ENCODE measurements at places on chromosomes 4 and X. TPM values are rescaled to one million over a fixed set of nuclear protein-coding genes. Genes with fewer than 3 reads are reported as not detected.

HERC5 gene
- 14.3 TPM for polyA plus RNA-seq

GRCh38 chr4:13546941-13547484, 2.7 kb upstream of the NKX3-2 start:
- DNase-seq = no peak

ELOVL6 gene
- polyA plus RNA-seq = 5.5 TPM

BEX2 gene
- 68.6 TPM for polyA plus RNA-seq

- no peak for DNase-seq
Observed at GRCh38 chr4:110032603-110033002, 119.9 kb downstream of the EGF start.

GRCh38 chr4:4422856-4423499, 36.1 kb downstream of the NSG1 start:
- DNase-seq = no peak

DNA sequence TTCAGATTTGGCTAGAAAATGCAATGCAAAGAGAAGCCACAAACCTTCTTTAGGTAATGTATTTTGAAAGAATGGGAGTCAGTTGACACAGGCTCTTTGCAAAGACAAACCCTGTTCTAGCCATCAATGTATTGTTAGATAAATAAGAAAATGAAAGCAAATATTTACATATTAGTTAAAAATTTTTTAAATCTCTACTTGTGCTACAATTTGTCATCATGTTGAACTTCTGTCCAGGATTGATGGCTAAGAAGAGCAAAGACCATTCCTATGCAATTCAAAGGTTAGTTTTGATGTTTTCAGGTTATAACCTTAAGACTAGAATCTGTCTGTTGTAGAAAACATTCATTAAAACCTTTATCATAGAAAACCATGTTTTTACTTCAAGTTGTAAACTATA, 788.8 kb upstream of the FTHL17 start:
- no peak for DNase-seq

SOWAHB gene
- not detected for polyA plus RNA-seq

ELF4 gene
- 19.5 TPM for polyA plus RNA-seq

- DNase-seq = no peak
Observed at GRCh38 chr4:137519406-137519805, 12.9 kb downstream of the PCDH18 start.

GRCh38 chr4:7180938-7181337, 11.4 kb upstream of the SORCS2 start:
- no peak for DNase-seq

DNA sequence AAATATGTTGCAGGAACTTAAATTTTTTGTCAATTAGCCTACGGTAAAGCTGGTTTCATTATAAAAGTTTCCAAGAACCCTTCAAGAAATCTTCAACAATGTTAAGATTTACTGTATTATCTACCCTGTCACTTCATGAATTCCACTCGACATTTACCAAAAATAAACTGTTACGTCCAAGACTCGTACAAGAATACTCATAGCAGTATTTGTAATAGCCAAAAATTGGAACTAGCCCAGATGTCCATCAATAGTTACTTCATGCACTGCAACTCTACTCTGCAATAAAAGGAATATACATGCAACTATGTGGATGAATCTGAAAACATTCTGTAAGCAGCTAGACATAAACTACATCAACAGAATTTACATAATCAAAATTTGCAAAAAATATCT, 13.4 kb downstream of the RBMX start:
- DNase-seq = no peak

DNA sequence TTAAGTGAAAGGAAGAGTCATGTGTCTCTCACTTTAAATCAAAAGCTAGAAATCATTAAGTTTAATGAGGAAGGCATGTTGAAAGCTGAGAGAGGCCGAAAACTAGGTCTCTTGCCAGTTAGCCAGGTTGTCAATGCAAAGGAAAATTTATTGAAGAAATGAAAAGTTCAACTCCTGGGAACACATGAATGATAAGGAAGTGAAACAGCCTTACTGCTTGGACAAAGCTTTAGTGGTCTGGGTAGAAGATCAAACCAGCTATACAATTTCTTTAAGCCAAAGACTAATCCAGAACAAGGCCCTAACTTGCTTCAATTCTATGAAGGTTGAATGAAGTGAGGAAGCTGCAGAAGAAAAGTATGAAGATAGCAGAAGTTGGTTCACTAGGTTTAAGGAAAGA, 24.9 kb downstream of the RHOH start:
- DNase-seq = no peak

HHIP gene
- polyA plus RNA-seq = not detected

DNA sequence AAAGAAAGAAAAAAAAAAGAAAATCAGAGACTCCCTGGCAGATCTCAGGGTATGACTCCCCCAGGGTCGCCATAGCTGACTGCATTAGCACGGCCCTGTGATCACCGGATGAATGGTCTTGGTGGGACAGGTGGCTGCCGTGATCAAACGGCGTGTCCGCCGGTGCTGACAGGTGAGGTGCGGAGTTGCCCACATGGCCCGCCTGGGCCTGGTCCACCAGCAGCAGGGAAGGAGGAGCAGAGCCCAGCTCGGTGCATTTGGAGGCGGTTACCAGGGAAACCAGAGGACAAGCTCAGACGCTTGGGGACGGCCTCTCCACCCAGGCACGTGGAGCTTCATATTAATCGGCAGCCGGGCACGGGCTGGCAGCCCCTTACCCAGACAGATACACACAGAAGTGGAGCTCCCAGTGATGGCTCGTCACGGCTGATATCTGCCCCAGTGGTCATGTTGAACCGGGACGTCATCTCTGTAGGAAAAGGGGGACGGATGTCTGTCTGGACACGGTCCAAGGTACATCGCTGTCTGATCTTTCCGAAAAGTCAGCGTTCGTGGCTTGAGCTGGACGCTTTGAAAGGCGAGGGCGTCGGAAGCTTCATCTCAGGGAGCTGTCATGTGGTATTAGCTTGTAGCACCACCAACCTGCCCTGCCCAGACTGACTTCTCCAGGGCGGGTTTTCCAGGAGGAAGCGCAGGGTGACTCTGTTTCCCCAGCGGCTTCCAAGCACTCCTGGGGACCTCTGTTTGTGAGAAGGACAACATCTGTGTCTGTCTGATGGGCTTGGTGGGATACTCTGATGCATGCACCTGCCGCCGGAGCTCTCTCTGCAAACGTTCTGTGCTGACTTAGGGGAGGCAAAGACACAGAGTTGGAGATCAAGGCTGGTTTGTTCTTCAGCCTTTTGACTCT, 180.7 kb downstream of the CRLF2 start:
- no peak for DNase-seq

- DNase-seq = no peak
Observed at GRCh38 chr4:155943605-155944291, 9.9 kb downstream of the CTSO start.

DNA sequence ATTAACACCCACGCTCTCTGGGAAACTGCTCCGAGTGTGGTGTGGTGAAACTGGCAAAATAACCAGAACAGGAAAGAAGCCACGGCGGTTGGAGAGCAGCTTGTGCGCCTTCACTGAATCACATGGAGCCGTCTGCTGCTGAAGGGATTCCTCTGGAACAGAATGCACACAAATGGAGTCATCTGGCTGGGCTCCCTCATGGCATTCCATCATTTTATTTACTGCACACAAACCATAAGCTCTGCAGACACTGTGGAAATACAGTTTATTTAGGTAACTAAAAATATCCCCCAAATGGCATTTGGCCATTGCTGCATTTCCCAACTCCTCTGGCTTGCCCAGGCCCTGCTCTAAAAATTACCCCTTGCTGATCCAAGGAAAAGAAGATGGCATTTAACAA, 187.0 kb upstream of the S100G start:
- no peak for DNase-seq
